ENCODE measurements at places on chromosomes 6 and 20.
A peak's percentile ranks its signal among the peaks of the same experiment; 100 is the strongest.

GRCh38 chr20:40952136-40952535 is 76.5 kb upstream of the TOP1 start:
- DNase-seq: no peak

DNA sequence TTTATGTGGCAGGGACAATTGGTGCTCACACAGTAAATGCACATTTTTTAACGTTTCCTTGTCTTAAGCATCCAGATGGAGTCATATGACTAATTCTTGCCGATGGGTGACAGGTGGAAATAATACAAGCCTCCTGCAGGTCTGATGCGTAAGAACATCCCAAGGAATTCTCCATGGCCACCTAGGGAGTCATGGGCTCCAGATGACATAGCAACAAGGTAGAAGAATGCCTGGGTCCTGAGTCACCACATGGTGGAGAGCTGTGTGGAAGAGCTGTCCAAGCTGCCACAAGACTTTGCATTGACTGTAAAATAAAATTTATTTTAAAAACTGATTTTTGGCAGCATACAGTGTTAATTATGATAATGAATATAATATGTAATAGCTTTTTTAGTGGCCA is 77.0 kb upstream of the MAP3K7 start:
- DNase-seq: no peak

GRCh38 chr6:11241793-11242201 is 9.3 kb upstream of the NEDD9 start:
- DNase-seq: no peak

DNA sequence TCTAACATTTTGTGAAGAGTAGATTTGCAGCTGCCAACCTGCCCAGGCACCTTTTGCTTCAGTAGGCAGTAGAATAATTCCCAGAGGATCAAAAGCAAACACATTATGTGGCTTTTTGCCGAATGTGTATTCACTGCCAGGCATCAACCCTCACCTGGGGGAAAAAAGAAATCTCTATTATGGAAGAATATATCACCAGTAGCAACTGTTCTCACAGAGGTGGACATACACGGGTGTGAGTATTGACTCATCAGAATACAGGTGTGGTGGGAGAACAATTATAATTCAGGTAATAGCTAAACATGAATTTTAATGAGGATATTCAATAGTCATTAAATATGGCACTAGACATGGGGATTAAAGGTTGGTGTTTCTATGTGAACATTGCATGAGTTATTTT is 910.7 kb downstream of the TFAP2A start:
- no peak for DNase-seq

DNA sequence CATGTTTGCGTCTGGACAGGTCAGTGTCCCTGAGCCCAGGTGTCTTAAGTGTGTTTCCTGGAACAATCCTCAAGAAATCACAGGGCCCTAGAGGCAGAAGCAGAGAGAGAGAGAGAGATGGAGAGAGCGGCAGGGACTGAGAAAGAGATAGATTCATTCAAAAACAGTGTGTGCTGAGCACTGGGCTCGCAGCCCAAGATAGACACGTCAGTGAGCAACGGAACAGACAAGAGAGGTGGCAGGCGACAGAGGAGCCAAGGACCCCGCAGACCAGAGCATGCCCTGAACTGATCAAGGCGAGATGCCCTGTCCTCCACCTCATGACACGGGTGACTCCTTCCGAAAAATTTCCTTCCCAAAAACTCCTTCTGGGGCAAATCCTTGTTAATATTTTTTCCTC is 362.0 kb upstream of the SULF2 start:
- DNase-seq: no peak

GRCh38 chr6:144219056-144219685 is 66.0 kb upstream of the UTRN start:
- no peak for DNase-seq

DNA sequence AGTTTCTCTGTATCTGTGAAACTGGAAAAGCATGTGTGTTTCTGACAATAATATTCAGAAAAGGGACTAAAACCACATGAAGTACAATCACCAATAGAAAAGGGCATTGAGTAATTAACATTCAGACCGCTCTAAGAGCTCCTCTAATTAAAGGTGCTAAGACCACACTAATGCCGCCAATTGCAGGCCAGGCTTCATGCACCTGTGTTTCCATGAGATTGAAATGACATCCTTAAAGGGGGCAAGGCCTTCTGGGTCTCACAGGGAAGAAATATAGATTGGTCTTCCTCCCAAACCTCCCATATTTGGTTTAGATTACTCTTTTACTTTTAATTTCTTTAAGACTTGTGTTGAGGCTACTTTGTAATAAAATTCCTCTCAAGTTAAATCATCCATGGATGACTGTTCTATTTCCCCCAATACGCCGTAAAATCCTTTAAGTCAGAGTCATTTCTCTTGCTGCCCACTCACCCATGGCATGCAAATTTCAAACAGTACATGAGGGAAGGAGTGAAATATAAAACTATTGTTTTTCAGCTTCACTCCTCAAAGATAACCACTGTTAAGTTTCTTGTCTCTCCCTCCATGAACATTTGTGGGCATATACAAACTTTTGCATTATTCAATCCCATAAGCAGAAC is 110.6 kb downstream of the UBE3D start:
- DNase-seq: no peak

- no peak for DNase-seq
These were observed 2.6 kb downstream of the NSFL1C start for GRCh38 chr20:1463971-1464570.

DNA sequence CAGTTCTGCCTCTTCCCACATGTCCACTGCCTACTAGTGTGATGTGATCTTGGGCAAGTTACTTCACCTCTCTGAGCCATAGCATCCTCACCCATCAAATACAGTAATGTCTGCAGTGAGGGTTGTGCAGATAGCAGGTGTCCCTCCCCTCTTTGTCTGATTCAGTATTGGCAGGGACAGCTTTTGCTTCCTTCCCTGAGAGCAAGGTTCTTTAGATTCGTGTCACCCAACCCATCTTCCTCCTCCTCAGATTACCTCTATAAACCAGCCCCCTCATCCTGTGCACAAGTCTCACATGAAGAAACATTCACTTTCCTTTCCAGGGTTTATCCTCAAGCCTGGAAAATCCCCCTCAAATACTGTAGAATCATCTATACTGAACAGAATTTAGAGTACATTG is 15.4 kb downstream of the ACTR5 start:
- DNase-seq: no peak

GRCh38 chr20:34709044-34709830 is 5.1 kb downstream of the TP53INP2 start:
- peak; percentile 92 for DNase-seq

DNA sequence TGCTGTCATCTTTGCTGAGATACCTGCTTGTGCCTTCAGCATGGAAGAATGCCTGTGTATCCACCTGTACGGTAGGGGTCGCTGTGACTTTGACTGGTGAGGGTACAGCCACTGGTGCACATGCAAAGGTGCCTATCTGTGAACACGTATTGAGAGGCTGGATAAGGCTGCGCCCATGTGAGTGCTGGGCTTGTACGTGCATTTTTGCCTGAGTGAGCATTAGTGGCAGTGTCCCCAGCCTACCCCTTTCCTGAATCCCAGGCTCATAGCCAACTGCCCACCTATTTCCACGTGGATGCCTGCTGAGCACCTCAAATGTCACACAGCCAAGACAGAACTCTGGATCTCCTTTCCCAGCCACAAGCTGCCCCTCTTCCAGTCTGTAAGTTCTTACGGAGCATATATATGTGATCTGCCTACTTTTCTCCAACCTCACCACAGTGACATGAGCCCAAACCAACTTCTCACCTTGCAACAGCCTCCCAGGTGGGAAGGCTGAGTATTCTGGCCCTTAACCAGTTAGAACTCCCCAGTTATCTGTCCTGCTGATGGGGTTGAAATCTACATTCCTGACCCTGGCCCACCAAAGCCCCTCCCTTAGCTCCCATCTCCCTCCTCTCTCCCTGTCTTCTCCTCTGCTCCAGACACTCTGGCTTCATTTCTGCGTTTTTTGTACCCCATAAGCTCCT is 1.1 kb upstream of the SLC2A10 start:
- DNase-seq: peak; percentile 23

GRCh38 chr6:22667855-22668254 is 98.5 kb downstream of the HDGFL1 start:
- no peak for DNase-seq

GRCh38 chr6:47455533-47456209 is 21.9 kb upstream of the CD2AP start:
- DNase-seq: no peak

GRCh38 chr20:308427-309038 is 11.2 kb downstream of the ZCCHC3 start:
- no peak for DNase-seq

GRCh38 chr6:64266351-64266821 is 630.8 kb downstream of the PHF3 start:
- DNase-seq: no peak

All from activated T-cell treated with anti-CD3 and anti-CD28 coated beads, Interleukin-2, amount 50 U/mL, for 72 hours (primary cell).